IPS-NIHi11 (cell line): ENCODE measurements at places on chromosomes 2 and 18.

- no peak for DNase-seq
These were observed 79.2 kb downstream of the SETBP1 start for GRCh38 chr18:44759925-44760342.

- no peak for DNase-seq
These were observed 26.0 kb upstream of the C1QL2 start for GRCh38 chr2:119184512-119184911.

- no peak for DNase-seq
These were observed 24.0 kb upstream of the LOXHD1 start for GRCh38 chr18:46680784-46681695.

DNA sequence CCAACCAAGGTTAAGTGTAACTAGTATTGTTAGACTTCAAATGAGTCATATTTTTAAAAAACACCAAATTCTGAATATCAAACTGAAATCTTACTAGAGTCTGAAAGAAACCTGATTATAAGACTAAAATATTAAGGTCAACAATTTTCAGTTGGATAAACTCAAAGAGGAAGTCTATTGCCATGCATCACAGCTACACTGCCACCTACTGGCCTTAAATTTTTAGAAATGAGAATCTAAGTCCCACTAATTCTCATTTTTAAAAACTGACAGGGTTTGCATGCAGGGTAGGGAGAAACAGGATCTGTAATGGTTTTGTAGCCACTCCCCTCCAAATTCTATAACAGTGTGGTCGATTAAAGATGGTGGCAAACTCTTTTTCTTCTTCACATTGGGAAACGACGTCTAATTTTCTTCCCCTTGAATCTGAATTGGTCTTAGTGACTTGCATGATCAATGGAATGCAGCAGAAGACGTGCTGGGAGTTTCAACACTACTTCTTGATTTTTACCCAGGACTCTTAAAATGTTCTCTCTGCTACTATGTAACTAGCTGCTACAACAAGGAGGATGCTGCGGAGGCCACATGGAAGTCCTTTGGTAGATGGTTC is 176.1 kb upstream of the SESTD1 start:
- no peak for DNase-seq

DNA sequence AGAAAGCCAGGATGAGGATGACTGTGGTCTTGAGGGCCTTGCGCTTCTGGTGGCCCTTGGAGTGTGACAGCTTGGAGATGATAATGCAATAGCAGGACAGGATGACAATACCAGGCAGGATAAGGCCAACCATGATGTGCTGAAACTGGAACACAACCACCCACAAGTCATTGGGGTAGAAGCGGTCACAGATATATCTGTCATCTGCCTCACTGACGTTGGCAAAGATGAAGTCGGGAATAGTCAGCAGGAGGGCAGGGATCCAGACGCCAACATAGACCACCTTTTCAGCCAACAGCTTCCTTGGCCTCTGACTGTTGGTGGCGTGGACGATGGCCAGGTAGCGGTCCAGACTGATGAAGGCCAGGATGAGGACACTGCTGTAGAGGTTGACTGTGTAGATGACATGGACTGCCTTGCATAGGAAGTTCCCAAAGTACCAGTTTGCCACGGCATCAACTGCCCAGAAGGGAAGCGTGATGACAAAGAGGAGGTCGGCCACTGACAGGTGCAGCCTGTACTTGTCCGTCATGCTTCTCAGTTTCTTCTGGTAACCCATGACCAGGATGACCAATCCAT is 2.7 kb downstream of the CXCR4 start:
- no peak for DNase-seq

GRCh38 chr2:38074764-38075506 is 1.0 kb downstream of the CYP1B1 start:
- peak; percentile 50 for DNase-seq

DNA sequence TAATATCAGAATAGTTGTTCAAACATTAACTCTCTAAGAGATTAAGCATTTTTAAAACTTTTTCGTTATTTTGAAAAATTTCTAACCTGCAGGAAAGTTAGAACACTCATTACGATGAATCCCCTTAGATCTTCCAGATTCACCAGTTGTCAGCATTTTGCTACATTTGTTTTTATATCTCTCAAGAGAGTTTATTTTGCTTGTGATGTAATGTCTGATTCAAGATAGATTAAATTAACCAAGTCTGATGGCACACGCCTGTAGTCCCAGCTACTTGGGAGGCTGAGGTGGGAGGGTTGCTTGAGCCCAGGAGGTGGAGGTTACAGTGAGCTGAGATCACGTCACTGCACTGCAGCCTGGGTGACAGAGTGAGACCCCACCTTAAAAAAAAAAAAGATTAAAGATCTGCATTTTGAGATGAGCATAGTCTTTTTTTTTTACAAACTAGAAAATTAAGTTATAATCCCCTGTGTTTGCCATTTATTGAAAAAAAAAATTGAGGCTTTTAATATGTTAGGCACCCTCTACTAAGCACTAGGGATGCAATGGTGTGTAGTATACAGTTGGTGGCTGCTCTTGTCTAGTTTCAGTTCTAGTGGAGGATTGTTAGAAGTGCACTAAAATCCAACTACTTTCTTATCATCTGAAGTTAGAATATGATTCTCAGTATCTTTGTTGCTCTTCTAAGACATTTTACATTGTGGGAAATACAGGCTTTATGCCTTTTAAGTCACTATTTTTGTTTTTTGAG is 20.9 kb downstream of the RAB10 start:
- no peak for DNase-seq

DNA sequence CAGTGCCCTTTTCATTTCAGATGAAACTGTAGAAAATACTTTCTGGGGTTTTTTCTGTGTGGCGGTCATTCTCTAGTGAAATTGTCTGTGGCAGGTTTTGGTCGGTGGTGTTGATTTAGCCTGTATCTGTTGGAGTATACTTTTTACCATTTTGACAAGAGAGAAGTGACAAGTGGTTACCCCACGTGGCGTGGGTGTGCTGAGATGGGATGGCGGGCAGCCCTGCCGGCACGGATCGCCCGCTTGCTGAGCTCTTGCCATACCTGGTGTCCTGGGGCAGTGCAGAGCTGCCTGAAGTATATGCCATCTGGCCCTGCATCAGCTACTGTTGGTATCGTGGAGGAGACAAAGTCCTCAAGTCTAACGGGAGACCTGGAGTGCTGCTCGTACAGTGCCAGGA is 64.1 kb downstream of the MRPS9 start:
- DNase-seq = no peak

DNA sequence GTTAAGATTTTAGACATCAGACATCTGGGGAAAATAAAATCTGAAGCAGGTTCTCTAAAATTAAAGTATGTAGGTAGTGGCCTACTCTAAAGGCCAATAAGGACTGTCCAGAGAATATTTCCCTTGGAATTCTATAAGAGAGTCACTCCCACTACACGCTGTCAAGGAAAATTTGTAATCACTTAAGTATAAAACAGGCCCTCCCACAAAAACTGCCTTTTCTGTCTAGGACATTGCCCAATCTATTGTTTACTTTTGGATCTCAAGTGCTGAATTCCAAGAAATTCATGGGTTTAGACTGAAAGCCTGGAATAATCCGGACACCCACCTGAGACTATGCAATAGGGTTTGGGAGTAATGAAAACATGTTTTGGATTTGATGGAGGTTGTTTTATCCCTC is 1.7 kb upstream of the SRBD1 start:
- no peak for DNase-seq

DNA sequence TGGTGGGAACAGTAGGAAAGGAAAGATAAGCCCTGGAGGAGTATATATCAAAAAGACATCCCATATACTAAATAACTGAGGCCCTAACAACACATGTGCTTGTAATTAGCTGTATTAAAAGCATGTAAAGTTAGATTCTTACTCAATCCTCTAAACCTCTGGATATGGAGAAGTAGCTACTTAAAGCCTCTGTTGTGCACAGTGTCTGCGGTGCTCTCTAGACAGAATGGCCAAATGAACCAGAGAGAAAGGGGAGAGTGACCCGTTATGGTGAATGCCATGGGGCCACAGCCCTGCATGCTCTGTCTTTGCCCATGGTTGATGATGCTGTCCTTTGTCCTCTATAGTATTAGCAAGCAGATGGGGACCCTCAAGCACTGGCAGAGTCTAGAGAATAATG is 104.4 kb upstream of the SLC8A1 start:
- no peak for DNase-seq

GRCh38 chr2:134839649-134840048 is 1.2 kb downstream of the ACMSD start:
- DNase-seq = no peak

- no peak for DNase-seq
These were observed 23.7 kb upstream of the DNAH6 start for GRCh38 chr2:84492571-84492970.

GRCh38 chr2:240623531-240624010 is 1.7 kb upstream of the GPR35 start:
- no peak for DNase-seq

DNA sequence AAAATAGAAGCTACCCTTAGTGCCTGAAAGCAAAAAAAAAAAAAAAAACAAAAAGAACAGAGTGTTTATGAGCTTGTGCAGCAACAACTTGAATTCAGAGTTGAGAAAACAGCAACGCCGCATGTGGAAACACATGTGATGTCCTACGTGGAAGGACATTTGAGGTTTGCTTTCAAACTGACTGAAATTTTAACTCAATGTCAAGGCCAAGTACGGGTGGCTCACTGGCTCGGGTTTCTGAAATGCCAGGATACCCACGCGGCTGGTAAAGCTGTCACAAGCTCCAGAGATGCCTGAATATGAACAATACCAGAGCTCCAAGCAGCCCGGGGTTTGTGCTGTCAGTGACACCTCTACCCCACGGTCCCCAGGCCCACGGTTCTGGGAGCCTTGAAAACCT is 72.2 kb upstream of the THOC1 start:
- no peak for DNase-seq

DNA sequence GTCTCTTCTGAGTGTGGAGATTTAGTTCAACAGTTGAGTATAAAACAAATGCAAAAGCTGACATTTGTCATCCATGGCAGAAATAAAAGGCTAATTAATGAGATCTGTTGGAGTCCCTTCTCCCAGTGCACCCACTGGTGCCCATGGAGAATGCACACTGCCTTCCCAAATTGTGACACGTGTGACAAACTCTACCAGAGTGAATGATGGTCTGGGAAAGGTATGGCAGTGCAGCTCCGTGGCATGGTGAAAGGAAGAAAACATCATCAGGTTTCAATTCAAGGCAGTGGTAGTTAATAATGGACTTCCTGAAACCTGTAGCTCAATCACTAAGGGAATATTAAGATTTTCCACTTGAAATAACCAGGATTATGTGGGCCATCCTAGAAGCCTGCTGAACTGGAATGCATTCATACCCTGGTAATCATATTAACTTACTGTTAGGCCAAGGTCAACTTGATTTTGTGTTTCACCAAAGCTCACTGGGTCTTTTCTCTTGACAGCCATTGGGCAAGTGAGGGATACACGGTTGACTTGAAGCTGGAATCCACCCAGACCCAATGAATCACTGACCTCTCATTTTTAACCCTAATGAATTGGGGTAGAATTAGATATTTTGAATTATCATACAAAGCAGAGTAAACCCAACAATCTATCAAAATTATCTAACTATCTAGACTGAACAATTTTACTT is 167.6 kb downstream of the AFF3 start:
- DNase-seq = no peak

DNA sequence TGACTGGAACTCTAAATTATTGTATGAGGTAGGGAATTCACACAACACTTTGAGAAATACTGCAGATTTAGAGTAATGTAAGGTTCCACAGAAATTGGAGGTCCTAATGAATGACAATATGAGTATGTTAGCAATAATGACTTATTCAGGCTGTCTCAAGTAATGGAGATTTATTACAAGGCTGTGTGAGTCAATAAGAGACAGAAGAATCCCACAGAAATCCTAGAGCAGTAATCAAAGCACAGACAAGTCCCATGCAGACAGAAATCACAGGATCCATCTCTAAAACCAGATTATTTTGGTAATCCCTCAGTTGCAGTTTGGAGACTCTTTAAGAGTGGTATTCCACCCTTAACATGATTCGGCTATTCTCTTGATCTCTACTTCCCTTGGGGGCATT is 83.6 kb downstream of the FAM161A start:
- no peak for DNase-seq

- DNase-seq = no peak
These were observed 122.9 kb upstream of the TTC27 start for GRCh38 chr2:32504877-32505478.

- DNase-seq = no peak
These were observed 5.2 kb downstream of the CNDP2 start for GRCh38 chr18:74501386-74501785.

- DNase-seq = no peak
These were observed 516.9 kb upstream of the DSEL start for GRCh38 chr18:68033466-68033865.

DNA sequence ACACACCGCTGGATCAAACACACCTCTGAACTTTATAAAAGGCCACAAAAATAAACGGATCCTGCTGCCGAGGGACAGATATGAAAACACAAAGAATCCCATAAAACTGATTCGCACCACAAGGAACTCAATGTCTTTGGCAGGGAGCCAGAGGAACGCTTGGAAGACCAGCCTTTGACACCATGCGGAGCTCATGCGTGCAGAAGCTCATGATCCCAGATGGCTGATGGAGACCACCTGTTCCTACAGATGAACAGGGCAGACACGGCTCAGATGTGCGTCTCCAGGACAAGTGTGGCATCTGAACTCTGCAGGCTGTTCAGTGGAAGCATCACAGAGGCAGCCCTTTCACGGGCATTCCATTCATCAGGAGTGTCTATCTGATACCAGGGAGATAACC is 24.9 kb downstream of the COPS9 start:
- no peak for DNase-seq

- peak; percentile 23 for DNase-seq
These were observed 135.9 kb downstream of the ABCA12 start for GRCh38 chr2:215002500-215002899.

- no peak for DNase-seq
These were observed 322.0 kb downstream of the RND3 start for GRCh38 chr2:150165442-150165841.

GRCh38 chr2:143070704-143071103 is 58.5 kb upstream of the ARHGAP15 start:
- DNase-seq = no peak

DNA sequence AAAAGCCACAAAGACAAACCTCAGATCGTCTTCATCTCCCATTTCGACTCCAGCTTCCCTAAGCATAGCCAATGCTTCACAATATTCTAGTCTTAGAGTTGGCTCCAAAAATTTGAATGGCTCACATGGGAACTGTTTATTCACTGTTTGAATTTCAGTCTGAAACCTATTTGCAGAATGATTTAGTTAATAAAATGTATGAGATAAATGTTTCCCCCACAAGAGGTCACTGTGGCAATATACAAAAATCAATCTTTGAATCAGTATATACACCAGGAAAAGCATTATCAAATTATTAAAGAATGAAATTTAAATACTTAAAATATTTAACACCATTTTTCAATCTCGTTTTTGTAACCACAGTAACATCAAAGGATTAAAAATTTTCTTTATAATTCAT is 40.0 kb upstream of the MCM6 start:
- DNase-seq = no peak

GRCh38 chr18:37225279-37225678 is 340.3 kb downstream of the CELF4 start:
- no peak for DNase-seq

DNA sequence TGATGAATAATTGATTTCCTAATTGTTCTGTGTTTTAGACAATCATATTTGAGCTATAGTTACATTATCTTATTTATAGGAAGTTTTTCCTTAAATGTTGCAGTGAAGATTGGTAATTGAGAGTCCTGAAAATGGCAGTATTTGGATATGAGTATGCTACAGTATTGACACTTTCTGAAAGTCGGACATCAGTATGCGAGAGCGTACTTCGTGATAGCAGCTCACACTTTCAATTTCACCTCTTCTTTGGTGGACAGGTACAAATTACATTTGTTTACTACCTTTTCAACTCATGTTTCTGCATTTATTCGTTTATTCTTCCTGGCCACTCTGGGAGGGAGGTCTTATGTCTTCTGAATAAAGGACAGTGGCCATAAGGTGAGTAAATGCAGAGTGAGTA is 38.7 kb downstream of the EML4 start:
- no peak for DNase-seq
